ENCODE measurements at places on chromosomes 4 and X.

GRCh38 chr4:149896432-149896831 lies 80.8 kb upstream of the IQCM start:
- peak; percentile 37 for DNase-seq

DNA sequence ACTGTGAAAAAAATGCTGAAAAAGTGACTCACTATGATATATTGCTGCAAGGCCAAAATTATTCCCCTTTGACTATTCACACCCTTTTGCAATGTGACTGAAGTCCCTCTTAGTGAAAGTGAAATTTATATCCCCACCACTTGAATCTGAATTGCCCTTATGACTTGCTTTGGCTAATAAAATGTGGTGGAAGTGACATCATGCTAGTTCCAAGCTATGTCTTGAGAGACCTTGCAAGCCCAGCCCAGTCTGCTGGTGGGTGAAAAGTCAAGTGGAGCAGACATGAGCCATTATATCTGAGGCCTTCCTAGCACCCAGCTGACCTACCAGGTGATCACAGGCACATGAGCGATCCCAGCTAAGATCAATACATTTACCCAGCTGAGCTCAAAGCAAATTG lies 94.7 kb downstream of the LINC00632 start:
- DNase-seq = no peak

DNA sequence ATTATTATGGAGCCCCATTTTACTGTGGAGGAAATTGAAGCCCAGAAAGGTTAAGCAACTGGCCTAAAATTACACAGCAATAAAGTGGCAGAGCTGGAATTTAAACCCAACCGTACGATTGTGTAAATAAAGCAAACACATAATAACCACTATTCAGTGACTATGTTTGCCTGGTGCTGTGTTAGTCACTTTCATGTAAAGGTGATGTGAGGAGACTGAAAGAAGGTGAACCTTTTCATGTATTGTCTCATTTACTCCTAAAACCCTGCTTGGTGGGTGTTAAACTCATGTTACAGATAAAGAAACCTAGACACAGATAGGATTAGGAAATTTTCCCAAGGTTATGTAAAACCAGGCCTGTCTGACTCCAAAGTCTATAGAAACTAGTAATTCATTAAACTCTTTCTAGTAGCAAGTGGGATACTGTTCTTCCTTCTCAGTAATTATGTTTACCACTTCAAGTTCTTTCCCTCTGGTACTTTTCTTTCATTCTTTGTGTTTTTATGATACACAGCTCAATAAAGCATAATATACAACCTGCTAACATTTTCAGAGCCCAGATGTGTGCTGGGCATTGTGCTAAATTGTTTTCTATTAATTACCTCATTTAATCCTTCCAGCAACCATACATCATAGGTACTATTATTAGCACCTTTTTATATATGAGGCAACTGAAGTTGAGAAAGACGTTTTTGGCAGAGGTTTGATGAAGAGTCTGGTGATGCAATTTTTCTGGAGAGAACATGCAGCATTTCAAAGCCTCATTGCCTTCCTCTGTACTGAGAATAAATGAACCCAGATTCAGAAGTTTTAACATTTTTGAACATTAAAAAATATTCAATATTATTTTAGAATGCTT lies 202.7 kb downstream of the SPRY1 start:
- peak; percentile 75 for DNase-seq

GRCh38 chrX:74523870-74524735 lies 90.3 kb downstream of the RLIM start:
- no peak for DNase-seq

GRCh38 chr4:112739442-112739841 lies 102.5 kb downstream of the LARP7 start:
- DNase-seq = no peak

DNA sequence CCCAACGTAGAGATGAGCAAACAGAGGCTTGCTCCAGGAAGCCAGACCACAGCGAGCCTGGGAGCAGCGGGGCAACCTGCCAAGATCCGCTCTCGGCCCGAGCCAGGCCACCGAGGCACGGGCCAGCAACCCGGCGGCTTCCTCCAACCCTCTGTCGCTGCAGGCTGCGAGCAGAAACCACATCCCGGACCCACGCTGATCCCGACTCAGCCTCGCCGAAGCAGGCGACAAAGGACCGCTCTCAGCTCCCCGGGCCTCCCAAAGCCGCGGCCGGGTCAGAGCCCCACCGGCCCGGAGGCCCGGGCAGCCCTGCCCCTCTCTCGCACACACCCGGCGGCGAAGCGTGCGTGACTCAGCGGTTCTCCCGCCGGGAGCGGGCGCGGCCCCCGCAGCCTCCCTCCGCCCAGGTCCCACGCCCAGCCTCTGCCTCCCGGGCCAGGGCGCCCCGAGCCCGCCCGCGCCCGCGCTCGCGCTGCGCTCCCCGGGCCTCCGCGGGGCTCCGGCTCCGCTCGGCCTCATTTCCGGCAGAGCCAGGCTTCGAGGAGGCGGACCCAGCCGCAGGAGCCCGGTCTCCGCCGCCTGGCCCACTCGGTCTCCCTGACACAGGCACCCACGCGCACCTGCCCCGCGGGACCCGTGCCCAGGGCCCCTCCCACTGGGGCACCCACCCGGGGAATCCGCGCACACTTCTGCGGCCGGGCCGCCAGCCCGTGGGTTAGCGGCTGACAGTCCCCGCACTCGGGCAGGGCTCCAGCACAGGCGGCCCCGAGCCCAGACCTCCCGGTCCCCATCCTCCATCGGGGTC lies 1.7 kb downstream of the PPP2R2C start:
- peak; percentile 13 for DNase-seq

- no peak for DNase-seq
These were observed 74.2 kb upstream of the EGFL6 start for GRCh38 chrX:13495232-13495631.

DNA sequence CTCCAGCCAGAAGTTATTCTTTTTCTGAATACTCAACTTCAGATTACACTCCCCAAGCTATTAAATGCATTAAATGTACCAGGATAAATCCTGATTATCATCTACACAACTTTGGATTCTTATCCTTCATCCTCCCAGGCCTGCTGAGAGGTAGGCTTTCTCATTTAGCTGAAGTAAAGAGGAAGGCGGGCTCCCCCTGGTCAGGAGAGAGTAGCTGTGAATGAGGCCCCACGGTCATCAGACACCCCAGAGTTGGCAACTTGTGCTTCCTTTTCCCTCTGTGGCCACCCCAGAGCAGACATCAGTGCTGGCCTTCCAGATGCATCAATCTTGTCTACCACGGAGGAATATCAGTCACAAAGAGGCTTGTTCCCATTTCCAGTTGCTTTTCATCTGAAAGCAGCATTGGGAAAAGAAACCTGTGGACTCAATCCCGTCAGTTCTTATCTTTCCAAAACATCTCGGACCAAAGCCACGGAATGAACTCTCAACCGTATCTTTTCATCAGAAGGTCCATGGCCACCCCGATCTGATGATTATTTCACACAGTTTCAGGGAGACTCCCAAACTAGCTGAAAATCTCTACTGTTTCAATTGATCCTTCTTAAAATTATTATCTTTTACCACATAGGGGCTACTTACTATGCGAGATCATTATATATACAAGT lies 79.2 kb downstream of the FBXO8 start:
- no peak for DNase-seq

- no peak for DNase-seq
These were observed 38.0 kb upstream of the CXXC4 start for GRCh38 chr4:104532677-104533076.

- no peak for DNase-seq
These were observed 52.9 kb downstream of the CRLF2 start for GRCh38 chrX:1159548-1159947.

- DNase-seq = no peak
These were observed 708 bp downstream of the TMSB4X start for GRCh38 chrX:12975670-12975965.

DNA sequence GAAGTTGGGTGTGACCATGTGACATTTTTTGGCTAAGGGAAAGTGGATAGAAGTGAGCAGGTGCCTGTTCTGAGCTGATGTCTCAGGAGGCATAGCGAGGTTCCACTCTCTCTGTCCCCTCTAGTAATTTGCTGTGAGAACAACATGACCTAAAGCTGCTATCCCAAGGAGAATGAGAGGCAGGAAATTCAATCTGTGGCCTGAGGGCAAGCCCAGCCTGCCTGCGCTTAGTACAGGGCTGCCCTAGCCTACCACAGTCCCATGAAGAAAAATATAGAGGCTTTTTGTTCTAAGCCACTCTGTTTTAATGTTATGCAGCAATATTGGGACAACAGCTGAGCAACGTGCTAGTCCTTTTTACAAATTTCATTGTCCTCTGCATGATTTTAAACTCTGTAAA lies 193.1 kb downstream of the LDB2 start:
- no peak for DNase-seq

DNA sequence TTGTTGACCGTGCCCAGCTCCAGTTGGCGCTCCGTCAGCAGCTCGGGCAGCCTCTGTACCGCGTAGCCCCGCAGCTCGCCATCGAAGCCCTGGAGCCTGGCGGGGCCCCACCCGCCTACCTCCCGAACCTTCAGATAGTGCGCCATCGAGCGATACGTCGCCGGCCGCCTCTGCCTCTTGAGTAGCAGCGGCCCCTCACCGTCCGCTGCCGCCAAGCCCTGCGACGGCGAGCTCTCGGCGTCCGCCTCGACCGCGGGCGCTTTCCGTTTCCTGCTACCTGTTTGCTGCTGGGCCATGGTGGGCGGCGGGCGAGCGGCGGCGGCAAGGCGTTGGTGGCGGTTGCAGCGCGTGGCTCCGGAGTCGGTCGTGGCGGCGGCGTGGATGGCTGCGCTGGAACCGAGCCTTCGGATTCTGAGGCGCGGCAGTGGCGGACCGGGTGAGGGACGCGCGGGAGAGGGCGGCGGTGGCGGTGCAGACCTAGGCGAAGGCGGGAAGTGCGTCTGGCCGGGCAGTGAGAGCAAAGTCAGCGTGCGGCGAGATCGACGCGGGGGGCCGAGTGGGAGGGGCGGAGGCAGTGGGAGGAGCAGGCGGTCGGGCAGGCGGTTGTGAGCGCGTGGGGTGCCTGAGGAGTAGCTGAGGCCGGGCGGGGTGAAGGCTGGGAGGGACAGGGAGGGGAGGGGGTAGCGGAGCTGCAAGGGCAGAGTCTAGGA lies at the start of gene DCAF12L1:
DCAF12L1 (minus strand) TSS at position 502 of the 710 bp plus-strand sequence; CDS start at position 296, 206 bp downstream.
- no peak for DNase-seq

- DNase-seq = no peak
These were observed 14.3 kb upstream of the TMEM271 start for GRCh38 chr4:590313-590841.

DNA sequence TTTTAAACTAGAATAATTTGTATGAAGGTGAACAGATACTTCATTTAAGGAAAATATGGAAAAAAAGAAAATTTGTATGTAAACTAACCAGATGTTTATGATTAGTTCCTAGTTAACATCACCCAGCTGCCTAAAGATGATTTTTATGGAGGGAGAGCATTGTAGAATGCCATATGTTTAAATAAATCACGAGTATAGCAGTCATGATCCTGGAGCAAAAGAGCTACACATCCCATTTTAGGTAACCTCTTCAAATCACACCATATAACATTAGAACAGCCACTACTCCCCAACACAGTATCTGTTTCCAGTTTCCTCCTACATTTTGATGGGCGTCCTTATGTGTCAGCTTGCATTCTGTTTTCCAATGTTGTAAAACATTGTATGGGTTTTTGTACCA lies 571.9 kb upstream of the FAM241A start:
- no peak for DNase-seq

GRCh38 chr4:180028682-180029081 lies 2214.5 kb upstream of the TENM3 start:
- peak; percentile 57 for DNase-seq

DNA sequence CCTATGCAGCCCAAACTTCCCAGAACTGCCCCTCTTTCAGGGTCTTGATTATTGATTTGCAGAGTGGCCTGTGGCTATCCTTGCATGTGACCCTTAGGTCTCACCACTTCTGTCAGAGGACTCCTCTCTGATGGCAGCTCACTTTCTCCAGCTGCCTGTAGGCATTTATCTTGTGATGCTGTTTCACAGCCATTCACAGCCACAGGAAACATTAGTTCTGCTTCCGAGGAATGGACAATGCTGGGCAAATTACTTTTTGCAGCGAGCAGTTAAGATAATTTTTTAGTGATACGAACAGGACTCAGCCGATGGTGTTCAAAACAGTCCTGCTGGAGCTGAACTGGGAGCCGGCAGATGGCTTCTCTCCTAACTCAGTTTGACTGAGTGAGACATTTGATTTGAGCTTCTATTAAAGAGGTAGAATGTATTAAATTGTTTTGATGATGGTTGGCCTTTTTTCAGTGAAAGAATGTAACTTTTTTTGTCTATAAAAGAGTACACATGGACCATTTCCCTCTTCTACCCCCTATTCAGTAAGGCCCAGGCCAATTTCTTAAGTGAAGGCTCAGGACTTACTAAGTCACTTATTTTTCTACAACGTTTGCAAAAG lies 58.4 kb upstream of the TMEM150C start:
- DNase-seq = no peak

DNA sequence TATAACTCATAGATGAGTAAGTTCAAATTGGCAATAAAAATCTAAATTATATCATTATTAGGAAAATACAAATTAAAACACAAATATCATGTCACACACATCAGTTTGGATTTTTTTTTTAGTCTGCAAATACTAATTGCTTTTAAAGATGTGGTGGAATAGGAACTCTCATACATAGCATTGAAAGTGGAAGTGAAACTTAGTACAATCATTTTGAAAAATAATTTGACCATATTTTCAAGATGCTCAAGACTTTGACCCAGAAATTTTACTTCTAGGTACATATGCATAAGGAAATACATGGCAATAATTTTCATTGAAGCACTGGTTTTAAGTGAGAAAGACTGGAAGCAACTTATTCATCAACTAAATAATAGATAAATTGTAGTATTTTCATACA lies 147.5 kb upstream of the SMIM31 start:
- DNase-seq = no peak

DNA sequence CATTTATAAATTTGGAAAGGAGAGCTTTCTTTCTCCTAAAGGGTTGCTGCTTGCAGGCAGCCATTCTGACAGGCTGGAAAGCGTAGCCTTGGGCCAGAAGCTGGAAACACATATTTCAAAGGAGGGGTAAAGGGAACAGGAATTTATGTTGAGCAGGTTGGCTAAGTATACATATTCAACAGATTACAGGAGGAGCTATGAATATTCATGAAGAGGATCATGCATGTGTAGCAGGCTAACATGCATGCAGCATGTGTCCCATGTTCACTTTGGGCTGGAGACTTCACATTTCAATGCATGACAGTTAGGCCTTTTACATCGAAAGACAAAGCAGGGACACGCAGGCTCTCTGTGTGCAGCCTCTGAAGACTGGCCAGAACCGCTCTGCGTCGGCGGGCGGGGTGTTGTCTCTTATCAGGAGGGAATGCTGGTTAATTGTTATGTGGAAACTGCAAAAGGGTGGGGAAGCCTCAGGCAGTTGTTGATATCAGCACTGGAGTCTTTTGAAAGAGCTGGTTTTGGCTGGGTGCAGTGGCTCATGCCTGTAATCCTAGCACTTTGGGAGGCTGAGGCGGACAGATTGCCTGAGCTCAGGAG lies 31.5 kb downstream of the CASP3 start:
- no peak for DNase-seq

DNA sequence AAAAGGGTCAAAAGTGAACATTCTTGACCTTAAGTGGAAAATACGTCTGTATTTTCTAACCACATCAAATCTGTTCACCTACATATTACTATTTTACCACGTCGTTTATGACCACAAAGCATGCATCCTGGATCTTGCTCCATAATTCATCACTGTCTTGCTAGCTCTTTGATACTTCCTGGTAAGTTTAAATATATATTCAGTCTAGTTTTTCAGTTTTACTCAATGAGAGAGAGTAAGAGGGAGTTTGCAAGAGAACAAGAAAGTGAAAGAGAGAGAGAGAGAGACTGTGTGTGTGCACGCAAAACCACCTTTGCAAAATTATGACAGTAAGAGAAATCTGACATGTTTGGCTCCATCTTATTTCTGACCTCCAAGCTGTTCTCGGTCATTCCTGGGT lies 173.7 kb upstream of the GALNTL6 start:
- no peak for DNase-seq
